ENCODE measurements at places on chromosomes 12 and 14. TPM values are rescaled to one million over a fixed set of nuclear protein-coding genes. Genes with fewer than 3 reads are reported as not detected.
A peak's percentile ranks its signal among the peaks of the same experiment; 100 is the strongest.

DNA sequence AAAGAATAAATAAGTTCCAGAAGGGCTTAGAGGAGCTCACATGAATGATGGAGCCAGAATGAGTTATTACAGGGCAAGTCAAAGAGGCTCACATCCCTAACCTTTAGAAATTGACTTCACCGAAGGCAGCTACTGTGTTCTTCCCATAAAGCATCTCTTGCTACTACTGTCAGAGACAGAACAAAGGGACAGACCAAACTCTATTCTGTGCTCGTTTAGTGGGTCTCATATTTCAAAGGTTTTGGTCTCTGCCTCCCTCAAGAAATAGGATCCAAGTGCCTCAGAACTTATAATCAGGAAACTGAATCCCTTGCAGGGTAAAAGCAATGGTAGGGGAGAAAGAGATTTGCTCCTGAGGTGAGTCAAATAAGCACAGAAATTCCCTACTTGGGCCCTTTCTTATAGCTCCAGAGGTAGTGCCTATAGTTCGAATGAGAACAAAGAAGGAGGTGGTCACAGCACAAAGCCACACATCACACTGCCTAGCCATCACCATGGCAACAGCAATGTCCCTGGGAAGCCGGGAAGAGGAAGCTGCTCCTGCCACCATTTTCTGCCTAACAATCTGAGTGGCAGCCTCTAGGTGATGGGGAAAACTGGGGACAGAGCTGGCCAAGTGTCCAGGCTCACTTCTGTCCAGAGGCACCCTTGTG is 294.9 kb downstream of the FOXN3 start:
- no peaks in the 10 kb centered on the region for H3K4me1 ChIP-seq
- no peak for DNase-seq
- H3K27me3 ChIP-seq = peaks cover 2% of the 10 kb centered on the region
- no peaks in the 10 kb centered on the region for H3K36me3 ChIP-seq
- no peak overlapping the region for H3K4me3 ChIP-seq
- no peak overlapping the region for H3K27ac ChIP-seq

The IAPP gene
- total RNA-seq = not detected

- H3K27me3 ChIP-seq = no peaks in the 10 kb centered on the region
- H3K4me3 ChIP-seq = no peak overlapping the region
- peaks cover 7% of the 10 kb centered on the region for H3K36me3 ChIP-seq
- no peak for DNase-seq
- peaks cover 60% of the 10 kb centered on the region for H3K4me1 ChIP-seq
- peak overlapping the region; percentile 93 for H3K27ac ChIP-seq
These were observed 59.9 kb downstream of the DUSP16 start for GRCh38 chr12:12502815-12503151.

The BICDL1 gene
- 128 TPM for total RNA-seq

The ATP6V1D gene
- total RNA-seq = 19.9 TPM

DNA sequence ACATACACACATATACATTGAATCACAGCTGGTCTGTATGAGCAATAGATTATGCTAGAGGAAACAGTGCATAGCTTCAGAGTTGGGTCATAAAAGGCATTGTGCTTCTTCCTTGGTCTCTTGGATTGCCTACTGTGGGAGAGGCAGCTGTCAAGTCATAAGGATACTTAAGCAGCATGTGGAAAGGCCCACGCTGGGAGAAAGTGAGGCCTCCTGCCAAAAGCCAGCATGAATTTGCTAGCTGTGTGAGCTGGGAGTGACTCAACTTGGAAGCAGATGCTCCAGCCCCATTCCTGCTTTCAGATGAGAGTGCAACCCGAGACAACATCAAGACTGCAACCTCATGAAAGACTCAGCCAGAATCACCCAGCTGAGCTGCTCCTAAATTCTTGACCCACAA is 311.9 kb upstream of the TBX3 start:
- no peaks in the 10 kb centered on the region for H3K36me3 ChIP-seq
- no peak overlapping the region for H3K27ac ChIP-seq
- H3K4me3 ChIP-seq = no peak overlapping the region
- no peak for DNase-seq
- no peaks in the 10 kb centered on the region for H3K27me3 ChIP-seq
- H3K4me1 ChIP-seq = no peaks in the 10 kb centered on the region

The BATF gene
- total RNA-seq = 178 TPM

The DIO3 gene
- not detected for total RNA-seq

DNA sequence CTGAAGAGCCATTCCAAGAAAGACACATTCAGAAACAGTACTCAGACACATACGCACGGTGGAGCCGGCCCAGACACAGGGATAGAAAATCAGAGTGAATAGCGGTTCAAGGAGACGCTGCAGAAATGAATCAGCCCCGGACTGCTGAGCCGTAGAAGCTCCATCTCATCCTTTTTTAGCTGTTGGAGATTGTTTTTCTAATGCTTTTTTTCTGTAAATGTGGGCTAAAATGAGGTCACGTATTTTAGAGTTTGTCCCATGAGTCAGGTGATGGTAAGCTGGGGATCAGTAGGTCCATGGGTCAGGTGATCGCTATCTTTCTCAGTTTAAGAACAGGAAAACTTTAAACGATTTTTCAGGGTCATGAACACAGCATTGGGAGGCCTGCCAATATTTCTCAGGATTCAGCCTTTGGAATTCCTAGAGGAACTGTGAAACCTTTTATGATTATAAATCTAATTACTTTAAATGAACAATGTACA is 202.4 kb downstream of the ITPR2 start:
- H3K27ac ChIP-seq = no peak overlapping the region
- H3K4me3 ChIP-seq = no peak overlapping the region
- H3K4me1 ChIP-seq = no peaks in the 10 kb centered on the region
- no peak for DNase-seq

GRCh38 chr14:77603654-77604255 is 12.7 kb downstream of the SPTLC2 start:
- H3K27ac ChIP-seq = no peak overlapping the region

The PIWIL1 gene
- not detected for total RNA-seq

GRCh38 chr12:96516472-96517430 is 27.4 kb downstream of the CFAP54 start:
- peak; percentile 96 for DNase-seq
- H3K4me3 ChIP-seq = peak overlapping the region; percentile 2
- H3K27me3 ChIP-seq = no peaks in the 10 kb centered on the region

DNA sequence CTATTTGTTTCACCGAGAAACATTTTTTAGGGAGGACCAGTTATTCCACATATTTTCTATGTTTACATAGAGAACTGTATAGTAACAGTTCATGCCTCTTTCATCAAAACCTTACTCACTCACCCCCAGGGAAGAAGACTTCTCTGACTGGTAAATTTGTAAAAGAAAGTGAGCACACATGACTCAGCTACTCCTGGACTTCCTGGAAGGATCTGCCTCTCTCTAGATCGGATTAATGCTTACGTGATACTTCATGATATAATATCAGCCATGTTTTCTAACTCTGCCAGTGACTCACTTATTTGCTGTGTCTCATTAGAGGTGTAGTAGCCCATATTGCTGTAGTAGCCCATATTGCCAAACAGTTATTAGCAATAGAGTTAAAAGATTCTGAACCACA is 494.3 kb upstream of the ATXN7L3B start:
- H3K4me1 ChIP-seq = no peaks in the 10 kb centered on the region
- DNase-seq = no peak
- H3K4me3 ChIP-seq = no peak overlapping the region
- H3K36me3 ChIP-seq = no peaks in the 10 kb centered on the region
- no peak overlapping the region for H3K27ac ChIP-seq

DNA sequence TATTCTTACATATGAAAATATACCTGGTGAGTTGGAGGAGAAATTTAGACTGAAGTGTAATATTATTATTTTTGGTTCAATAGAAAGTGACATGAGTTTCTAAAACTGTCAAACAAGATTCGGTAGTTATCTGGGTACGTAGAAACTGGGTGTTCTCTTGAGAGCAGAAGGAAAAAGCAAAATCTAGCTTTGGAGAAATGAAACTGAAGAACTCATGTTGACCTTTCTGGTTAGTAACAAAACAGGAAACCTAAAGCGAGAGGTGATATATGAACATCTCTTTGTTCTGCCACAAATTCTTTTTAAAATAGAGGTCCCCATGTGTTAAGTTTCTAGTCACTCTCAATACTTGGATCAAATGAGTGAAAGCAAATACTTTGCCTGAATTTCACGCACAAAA is 401.7 kb downstream of the TRHDE start:
- no peak overlapping the region for H3K4me3 ChIP-seq
- no peaks in the 10 kb centered on the region for H3K36me3 ChIP-seq
- H3K27ac ChIP-seq = no peak overlapping the region
- H3K4me1 ChIP-seq = no peaks in the 10 kb centered on the region

- H3K4me1 ChIP-seq = no peaks in the 10 kb centered on the region
- no peak overlapping the region for H3K4me3 ChIP-seq
- H3K27ac ChIP-seq = no peak overlapping the region
- no peak for DNase-seq
- H3K27me3 ChIP-seq = no peaks in the 10 kb centered on the region
- no peaks in the 10 kb centered on the region for H3K36me3 ChIP-seq
These were observed 354.0 kb downstream of the NRXN3 start for GRCh38 chr14:78524196-78524595.

The ZC3H10 gene
- total RNA-seq = 6.6 TPM

The SLC6A12 gene
- 0.21 TPM for total RNA-seq

The GDF3 gene
- not detected for total RNA-seq

DNA sequence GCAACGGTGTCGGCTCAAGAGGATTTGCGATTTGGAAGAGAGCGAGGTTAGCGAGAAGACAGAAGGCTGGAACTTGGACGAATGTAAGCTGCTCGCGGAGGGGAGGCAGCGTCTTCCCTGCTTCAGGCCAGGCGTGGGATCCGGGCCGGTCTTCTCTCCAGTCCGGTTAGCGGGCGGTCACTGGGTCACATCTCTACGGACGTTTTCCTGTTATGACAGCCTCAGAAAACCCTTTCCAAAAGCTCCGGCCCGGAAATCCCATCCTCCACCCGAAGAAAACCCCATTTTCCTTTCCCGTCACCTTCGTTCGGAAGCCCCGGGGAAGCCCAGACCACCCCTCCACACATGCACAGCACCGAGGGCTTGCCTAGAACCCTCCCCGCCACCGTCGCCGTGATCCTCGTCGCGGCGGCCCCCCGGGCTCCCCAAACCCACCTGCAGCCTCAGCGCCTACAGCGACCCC is 268 bp downstream of the NDUFB1 start:
- peak overlapping the region; percentile 100 for H3K27ac ChIP-seq
- no peak for DNase-seq
- peaks cover 39% of the 10 kb centered on the region for H3K4me1 ChIP-seq
- peak overlapping the region; percentile 99 for H3K4me3 ChIP-seq
- H3K36me3 ChIP-seq = peaks cover 27% of the 10 kb centered on the region
- H3K27me3 ChIP-seq = no peaks in the 10 kb centered on the region

DNA sequence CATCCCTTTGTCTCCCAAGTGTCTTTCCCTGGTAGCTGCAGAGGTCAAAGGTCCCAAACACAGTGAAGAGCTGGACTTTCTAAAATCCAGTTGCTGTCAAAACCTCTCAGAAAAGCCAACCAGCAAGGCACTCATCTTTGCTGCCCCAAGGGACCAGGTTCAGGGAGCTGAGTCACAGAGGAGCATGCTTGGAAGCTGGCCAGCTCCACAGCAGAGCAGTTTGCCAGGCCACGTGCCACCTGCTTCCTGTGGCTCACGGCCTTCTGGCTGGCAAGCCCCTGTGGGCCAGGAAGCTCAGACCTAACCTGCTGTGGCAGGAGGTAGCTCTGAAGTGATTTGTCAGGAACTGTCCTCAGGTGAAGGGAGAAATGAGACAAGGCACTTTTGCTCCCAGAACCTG is 3.6 kb downstream of the ISCU start:
- peaks cover 50% of the 10 kb centered on the region for H3K36me3 ChIP-seq
- DNase-seq = peak; percentile 85
- H3K27me3 ChIP-seq = no peaks in the 10 kb centered on the region
- peaks cover 70% of the 10 kb centered on the region for H3K4me1 ChIP-seq
- H3K27ac ChIP-seq = peak overlapping the region; percentile 78

- no peak overlapping the region for H3K4me3 ChIP-seq
- no peaks in the 10 kb centered on the region for H3K36me3 ChIP-seq
- H3K27me3 ChIP-seq = peaks cover 7% of the 10 kb centered on the region
- no peak overlapping the region for H3K27ac ChIP-seq
- peaks cover 1% of the 10 kb centered on the region for H3K4me1 ChIP-seq
These were observed 33.9 kb upstream of the MEG3 start for GRCh38 chr14:100791995-100792394.

GRCh38 chr14:86124328-86124727 is 594.4 kb downstream of the FLRT2 start:
- no peak overlapping the region for H3K27ac ChIP-seq
- H3K27me3 ChIP-seq = no peaks in the 10 kb centered on the region
- no peak overlapping the region for H3K4me3 ChIP-seq
- H3K4me1 ChIP-seq = no peaks in the 10 kb centered on the region

The GLIPR1L2 gene
- 0.33 TPM for total RNA-seq

DNA sequence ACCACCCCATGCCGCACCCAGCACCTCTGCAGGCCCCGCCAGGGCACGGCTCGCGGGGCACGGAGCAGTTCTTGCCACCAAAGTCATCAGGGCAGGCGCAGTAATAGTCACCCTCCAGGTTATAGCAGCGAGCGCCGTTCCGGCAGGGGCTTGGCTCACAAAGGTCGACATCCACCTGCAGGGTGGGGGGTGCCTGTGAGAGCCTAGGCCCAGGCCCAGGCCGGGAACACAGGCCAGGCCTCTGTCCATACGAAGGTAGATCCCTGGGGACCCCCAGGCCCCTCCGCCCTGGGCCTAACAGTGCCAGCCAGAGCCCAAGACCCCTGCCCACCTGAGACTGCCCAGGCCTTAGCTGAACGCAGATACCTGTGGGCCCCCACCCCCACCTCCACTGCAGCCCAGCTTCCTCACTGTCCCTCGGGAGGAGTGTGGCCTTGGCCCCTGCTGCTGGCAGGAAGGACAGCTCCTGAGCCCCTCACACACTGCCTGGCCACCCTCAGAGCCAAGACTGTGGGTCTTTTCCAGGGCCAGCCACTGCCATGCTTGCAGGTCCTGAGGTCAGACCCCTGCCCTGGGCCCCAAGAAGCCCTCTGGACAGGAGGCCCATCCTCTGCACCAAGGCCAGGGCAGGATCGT is 19.3 kb downstream of the JAG2 start:
- H3K36me3 ChIP-seq = no peaks in the 10 kb centered on the region
- H3K27ac ChIP-seq = no peak overlapping the region
- no peak overlapping the region for H3K4me3 ChIP-seq
- no peak for DNase-seq
- no peaks in the 10 kb centered on the region for H3K27me3 ChIP-seq

- peak overlapping the region; percentile 63 for H3K27ac ChIP-seq
- H3K27me3 ChIP-seq = no peaks in the 10 kb centered on the region
- H3K4me3 ChIP-seq = no peak overlapping the region
- DNase-seq = peak; percentile 44
These were observed 40.3 kb downstream of the IFNG start for GRCh38 chr12:68119250-68119649.

The LRCOL1 gene
- total RNA-seq = not detected

GRCh38 chr14:67240978-67241410 is 241 bp upstream of the PALS1 start:
- peaks cover 2% of the 10 kb centered on the region for H3K27me3 ChIP-seq
- H3K4me1 ChIP-seq = peaks cover 19% of the 10 kb centered on the region
- H3K4me3 ChIP-seq = peak overlapping the region; percentile 85
- H3K36me3 ChIP-seq = no peaks in the 10 kb centered on the region
- DNase-seq = peak; percentile 94

DNA sequence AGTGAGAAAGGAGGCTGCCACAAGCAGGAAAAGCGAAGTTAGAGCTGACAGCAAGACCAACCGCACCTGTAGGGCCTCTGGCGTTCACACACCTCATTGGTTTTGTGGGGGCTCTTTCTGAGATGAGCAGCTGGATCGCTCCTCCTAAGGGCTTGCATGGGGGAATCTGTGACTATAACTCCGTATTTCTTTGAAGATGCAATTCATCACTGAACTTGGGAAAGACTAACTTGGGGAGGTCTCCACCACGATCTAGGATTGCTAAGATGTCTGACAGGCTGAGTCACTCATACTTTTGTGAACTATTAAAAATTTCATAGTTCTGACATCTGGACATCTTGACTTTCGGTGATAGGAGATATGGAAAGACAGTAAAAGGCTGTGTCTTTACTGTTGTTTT is 173.6 kb downstream of the ETV6 start:
- no peak for DNase-seq
- H3K27ac ChIP-seq = peak overlapping the region; percentile 91
- peaks cover 29% of the 10 kb centered on the region for H3K36me3 ChIP-seq

The POMT2 gene
- total RNA-seq = 11.3 TPM
